Activated CD4-positive, alpha-beta T cell treated with anti-CD3 and anti-CD28 coated beads, Interleukin-2, Interleukin-4, amounts not matched to agents 100 ng/mL and 50 ng/mL, durations not matched to agents 16 hours and 8 hours (primary cell): ENCODE measurements at places on chromosomes 13 and 19.

GRCh38 chr19:42989851-42990250 lies 36.4 kb downstream of the PSG11 start:
- no peak for DNase-seq

- no peak for DNase-seq
Observed at GRCh38 chr13:102197193-102197592, 204.7 kb downstream of the FGF14 start.

GRCh38 chr13:73733706-73734105 lies 400.5 kb downstream of the KLF12 start:
- DNase-seq: no peak

- DNase-seq: no peak
Observed at GRCh38 chr13:76336889-76337844, 549.0 kb downstream of the KCTD12 start.

DNA sequence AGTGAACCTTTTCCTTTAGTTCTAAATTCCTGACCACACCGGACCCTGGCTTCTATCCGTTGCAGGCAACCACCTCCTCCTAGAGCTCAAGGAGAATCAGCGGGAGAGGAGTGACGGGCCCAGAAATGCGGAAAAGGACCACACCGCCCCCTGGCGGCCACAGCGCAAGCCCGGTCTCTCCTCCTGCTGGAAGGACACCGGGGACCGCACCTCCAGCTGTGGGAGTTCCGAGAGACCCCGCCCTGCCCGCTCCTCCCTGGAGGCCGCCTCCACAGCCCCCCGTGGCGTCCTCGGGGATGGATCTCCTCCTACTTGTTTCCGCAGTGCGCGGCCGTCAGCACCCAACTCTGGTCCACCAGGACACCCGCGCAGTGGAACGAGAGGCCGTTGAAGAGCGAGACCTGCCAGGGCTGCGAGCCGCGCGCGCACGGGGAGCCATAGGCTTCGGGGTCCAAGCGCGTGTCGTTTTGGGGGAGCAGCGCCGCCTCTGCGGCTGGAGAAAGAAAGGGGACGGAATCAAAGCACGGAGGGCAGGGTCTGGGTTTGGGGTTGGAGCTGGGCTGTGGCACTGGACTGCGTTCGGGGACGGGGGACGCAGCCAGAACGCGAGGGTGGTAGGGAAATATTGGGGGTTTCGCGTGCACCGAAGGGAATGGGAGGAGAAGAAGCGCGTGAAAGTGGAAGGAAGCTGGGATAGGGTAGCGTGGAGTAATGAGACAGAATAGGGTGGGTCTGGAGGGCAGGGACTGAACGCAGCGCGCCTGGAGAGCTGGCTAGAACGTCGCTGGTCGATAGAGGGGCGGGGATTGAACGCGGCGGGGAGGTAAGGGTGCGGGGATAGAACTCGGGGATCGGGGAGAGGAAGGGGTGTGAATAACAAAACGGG lies 2.5 kb downstream of the KLK10 start:
- DNase-seq: no peak

- no peak for DNase-seq
Observed at GRCh38 chr19:44749292-44749691, 784 bp downstream of the BCL3 start.

DNA sequence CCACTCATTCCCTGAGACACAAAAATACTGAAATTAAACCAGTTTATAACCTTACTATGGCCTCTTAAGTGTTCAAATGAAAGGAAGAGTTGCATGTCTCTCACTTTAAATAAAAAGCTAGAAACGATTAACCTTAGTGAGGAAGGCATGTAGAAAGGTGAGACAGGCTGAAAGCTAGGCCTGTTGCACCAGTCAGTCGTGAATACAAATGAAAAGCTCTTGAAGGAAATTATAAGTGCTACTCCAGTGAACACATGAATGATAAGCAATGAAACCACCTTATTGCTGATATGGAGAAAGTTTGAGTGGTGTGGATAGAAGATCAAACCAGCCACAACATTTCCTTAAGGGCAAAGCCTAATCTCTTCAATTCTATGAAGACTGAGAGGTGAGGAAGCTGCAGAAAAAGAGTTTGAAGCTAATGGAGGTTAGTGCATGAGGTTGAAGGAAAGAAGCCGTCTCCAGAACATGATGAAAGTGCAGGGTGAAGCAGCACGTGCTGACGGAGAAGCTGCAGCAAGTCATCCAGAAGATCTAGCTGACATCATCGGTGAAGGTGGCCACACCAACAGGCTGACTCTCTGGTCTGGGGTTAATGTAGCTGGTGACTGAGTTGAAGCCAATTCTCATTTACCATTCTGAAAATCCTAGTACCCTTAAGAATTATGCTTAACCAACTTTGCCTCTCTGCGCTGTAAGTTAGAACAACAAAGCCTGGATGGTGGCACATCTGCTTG lies 94.5 kb upstream of the TEX29 start:
- DNase-seq: no peak

DNA sequence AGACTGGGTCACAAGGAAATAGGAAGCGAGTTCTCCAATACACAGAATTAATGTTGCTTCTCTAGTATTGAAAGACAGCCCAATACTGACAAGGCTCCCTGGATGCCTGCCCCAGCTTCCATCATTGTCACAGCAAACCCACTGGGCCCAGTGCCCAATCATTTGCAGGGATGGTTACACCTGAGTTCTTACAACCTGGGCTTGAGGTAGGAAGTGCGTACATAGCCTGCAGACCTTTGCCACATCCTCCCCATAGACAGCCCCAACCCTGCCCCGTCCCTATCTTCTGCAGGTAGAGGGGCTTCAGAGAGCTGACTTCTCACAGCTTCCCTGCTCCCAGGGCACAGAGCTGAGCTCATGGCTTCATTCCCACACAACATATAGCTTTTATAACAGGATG lies 108.1 kb upstream of the UBL3 start:
- no peak for DNase-seq

DNA sequence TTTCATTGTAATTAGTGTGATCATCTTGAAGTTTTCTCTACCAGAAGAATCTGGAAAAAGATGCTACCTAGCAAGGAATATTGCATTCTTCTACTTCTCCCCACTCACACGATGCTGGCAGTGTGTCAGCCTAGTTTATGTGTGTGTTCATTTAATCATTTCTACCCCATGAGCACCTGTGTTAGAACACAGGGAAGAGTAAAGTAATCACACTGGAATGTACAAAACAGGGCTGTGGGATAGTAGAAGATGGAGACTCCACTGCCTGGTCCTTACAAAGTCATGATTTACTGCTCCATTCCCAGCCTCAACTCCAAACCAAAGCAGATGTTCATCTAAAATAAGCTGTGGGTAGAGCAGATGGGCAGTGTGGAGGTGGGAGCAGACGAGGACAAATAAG lies 47.7 kb upstream of the RGCC start:
- DNase-seq: no peak

GRCh38 chr19:2234996-2235380 lies 1.1 kb downstream of the PLEKHJ1 start:
- DNase-seq: no peak

GRCh38 chr13:100537951-100538462 lies 50.6 kb downstream of the GGACT start:
- no peak for DNase-seq

DNA sequence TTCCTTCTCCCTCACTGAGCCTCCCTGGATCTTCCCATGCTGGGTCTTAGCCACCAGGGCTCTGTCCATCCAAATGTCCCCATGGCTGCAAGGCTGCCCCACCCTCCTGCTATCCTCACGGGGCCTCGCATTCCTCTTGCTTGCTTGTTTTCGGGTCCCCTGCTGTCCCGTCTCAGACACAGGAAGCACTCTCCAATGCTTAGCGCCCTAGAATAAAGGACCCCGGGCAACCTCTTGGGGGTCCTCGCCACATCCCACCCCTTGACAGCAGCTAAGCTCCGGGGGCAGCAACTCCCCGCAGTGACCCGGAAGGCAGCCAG lies 23.7 kb downstream of the SH3GL1 start:
- no peak for DNase-seq

DNA sequence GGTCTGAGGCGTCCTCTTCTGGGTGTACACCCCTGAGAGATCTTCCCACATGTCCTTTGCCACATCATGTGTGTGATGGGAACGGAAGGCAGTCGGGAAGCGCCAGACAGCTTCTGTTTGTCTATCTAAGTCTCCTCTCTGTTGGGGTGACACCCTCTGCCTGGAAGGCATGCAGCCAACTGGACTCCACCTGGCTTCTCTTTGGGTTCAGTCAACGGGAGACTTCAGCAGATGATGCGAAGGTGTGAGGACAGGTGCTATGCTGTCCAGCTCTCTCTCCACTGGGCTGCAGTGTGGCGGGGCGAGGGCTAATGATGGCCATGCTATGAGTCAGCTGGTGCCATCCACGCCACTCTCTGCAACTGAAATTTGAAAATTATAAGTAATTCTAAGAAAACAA lies 14.3 kb upstream of the SBK3 start:
- DNase-seq: no peak

GRCh38 chr13:112697756-112698655 lies 8.2 kb downstream of the ATP11A start:
- no peak for DNase-seq

- DNase-seq: no peak
Observed at GRCh38 chr13:31020996-31021395, 88.5 kb downstream of the TEX26 start.

GRCh38 chr13:85567909-85568308 lies 231.3 kb downstream of the SLITRK6 start:
- no peak for DNase-seq

- DNase-seq: no peak
Observed at GRCh38 chr13:108195861-108196260, 19.5 kb downstream of the LIG4 start.

DNA sequence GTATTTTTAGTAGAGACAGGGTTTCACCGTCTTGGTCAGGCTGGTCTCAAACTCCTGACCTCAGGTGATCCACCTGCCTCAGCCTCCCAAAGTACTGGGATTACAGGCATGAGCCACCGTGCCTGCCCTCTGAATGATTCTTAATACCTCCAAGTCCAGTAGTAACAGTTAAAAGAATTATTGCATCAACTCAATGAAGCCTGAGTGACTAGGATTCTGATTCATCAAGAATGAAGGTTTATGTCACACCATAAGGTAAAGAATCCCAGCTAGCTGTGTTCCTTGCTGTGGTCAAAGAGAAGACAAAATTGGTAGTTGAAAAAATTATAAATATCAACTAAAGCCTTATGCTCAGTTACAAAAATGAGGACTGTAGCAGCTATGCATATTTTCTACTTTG lies 81.2 kb upstream of the ABCC4 start:
- no peak for DNase-seq

DNA sequence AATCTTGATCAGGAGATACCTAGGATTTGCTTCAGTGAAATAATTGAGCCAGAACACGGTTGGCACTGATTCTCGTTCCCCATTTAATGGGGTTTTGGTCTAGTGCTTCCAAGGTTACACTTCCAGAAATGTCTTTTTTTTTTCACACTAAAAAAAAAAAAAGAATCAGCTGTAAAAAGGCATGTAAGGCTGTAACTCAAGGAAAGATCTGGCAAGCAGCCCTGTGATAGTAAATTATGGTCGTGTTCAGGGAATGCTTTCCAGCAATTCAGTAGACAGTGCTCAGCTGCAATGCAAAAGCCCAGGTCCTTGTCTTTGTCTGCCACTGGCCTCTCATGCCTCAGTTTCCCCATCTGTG lies 27.2 kb upstream of the NDUFS7 start:
- no peak for DNase-seq

DNA sequence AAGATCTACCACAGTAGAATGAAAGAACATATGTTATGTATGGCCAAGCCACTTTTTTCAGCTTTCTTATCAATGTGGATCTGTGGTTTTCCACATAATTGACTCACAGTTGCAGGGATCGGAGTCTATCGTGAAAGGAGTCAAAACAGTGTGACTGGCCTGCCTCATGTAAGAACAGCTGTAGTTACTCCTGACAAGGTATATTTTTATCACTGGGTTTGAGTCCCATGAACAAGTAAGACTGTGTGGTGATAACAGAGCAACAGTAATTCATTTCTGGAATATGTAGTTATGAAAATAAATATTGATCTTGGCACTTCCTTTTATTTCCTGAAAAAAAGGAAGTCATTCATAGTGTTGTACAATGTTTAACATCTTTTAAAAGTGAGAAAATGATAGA lies 416.6 kb downstream of the KLF12 start:
- DNase-seq: peak; percentile 51

DNA sequence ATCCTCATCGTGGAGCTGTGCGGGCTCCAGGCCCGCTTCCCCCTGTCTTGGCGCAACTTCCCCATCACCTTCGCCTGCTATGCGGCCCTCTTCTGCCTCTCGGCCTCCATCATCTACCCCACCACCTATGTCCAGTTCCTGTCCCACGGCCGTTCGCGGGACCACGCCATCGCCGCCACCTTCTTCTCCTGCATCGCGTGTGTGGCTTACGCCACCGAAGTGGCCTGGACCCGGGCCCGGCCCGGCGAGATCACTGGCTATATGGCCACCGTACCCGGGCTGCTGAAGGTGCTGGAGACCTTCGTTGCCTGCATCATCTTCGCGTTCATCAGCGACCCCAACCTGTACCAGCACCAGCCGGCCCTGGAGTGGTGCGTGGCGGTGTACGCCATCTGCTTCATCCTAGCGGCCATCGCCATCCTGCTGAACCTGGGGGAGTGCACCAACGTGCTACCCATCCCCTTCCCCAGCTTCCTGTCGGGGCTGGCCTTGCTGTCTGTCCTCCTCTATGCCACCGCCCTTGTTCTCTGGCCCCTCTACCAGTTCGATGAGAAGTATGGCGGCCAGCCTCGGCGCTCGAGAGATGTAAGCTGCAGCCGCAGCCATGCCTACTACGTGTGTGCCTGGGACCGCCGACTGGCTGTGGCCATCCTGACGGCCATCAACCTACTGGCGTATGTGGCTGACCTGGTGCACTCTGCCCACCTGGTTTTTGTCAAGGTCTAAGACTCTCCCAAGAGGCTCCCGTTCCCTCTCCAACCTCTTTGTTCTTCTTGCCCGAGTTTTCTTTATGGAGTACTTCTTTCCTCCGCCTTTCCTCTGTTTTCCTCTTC lies 6.3 kb downstream of the MYADM start:
- DNase-seq: no peak

GRCh38 chr13:98731925-98732324 lies 20.5 kb downstream of the SLC15A1 start:
- DNase-seq: peak; percentile 1

GRCh38 chr13:27349458-27349857 lies 75.0 kb upstream of the GTF3A start:
- DNase-seq: no peak

DNA sequence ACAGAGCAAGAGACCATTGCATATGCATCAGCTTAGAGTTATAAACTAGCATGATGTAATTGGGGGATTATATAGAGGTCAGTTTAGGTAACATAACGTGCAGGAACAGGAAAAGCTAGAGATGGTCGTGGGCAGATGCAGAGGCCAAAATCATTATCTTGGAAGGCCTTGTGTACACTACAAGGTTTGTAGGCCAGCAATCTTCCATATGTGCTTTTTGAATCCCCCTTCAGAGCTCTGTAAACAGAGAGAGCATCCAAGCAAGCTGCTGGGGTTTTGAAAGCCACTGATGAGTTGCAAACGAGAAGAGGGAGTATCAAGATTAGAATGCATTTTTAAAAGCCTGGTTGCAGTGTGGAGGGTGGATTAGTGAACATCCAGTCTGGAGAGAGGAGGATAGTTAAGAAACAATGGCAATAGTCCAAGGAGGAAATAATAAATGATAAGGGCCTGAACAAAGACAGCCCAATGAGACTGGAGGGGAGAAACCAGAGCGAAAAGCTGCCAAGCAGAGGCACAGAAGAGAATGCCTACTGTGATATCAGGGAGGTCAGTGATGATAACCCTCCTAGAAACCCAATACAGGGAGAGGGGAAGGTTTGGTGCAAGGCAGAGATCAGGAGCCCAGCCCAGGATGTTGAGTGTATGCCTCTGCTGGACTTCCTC lies 109.6 kb downstream of the ZAR1L start:
- DNase-seq: no peak

- no peak for DNase-seq
Observed at GRCh38 chr19:57351867-57352266, 796 bp downstream of the ZNF304 start.

GRCh38 chr19:931860-932647 lies 6.2 kb downstream of the ARID3A start:
- DNase-seq: no peak
